Kidney (tissue), 22 donors: ENCODE measurements at places on chromosomes 5 and 9.

- no peak for DNase-seq
Observed at GRCh38 chr5:149210968-149211490, 60.6 kb upstream of the AFAP1L1 start.

DNA sequence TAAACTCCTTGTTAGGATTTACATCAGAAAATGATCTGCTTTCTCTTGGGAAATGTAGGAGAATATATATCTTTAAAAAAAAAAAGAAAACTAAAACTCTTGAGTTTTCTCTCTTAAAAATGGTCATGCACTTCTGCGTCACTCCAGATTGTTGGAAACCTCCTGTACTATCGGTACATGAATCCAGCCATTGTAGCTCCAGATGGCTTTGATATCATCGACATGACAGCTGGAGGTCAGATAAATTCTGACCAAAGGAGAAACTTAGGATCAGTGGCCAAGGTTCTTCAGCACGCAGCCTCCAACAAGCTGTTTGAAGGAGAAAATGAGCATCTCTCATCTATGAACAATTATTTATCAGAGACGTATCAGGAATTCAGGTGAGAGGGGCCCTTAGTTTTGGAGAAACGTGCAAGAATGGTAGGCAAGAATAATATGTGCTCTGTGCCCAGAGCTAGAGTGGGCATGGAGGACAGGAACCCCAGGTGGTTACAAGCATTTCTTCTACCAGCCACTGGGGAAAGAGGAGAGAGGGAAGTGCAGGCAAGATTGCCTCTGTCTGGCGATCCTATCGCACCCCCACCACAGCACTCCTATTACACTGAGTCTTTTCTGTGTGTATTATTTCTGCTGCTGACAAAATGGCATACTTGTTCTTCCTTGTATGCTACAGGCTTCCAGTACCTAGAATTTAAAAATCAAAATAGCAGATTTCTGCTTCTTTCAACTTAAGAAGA, 41.4 kb upstream of the F2R start:
- no peak for DNase-seq

DNA sequence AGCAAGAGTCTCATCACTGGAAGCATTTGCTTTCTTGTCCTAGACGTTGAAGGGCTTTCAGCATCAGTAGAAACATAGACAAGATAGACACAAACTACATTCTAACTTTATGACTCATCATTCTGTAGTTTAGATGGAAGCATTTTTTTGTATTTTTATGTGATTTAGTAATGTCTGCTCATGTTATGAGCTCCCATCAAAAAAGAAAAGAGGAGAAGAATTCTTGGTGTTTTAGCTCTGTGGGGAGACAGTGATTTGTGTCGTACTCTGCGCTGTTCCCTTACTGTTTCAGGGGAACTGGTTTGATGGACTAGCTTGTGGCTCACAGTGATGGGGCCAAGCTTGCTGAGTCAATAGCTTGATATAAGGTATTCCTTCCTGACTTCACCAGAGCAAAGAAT, 159.2 kb upstream of the WWC1 start:
- no peak for DNase-seq

DNA sequence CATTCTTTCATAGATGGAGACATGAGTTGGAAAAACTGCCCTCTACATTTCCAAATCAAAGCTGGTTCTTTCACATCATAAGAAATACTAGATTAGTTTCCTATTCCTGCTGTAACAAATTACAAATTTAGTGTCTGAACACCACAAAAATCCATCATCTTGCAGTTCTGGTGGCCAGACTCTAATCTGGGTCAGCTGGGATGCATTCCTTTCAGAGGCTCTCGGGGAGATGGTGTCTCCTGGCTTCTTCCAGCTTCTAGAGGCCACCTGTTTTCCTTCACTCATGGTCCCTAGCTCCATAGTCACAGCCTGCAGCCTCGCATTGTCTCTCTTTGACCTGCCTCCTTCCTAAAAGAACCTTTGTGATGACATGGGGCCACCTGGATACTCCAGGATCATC, 65.2 kb downstream of the RETREG1 start:
- no peak for DNase-seq

GRCh38 chr5:172145870-172146747, 41.9 kb downstream of the STK10 start:
- DNase-seq = no peak

DNA sequence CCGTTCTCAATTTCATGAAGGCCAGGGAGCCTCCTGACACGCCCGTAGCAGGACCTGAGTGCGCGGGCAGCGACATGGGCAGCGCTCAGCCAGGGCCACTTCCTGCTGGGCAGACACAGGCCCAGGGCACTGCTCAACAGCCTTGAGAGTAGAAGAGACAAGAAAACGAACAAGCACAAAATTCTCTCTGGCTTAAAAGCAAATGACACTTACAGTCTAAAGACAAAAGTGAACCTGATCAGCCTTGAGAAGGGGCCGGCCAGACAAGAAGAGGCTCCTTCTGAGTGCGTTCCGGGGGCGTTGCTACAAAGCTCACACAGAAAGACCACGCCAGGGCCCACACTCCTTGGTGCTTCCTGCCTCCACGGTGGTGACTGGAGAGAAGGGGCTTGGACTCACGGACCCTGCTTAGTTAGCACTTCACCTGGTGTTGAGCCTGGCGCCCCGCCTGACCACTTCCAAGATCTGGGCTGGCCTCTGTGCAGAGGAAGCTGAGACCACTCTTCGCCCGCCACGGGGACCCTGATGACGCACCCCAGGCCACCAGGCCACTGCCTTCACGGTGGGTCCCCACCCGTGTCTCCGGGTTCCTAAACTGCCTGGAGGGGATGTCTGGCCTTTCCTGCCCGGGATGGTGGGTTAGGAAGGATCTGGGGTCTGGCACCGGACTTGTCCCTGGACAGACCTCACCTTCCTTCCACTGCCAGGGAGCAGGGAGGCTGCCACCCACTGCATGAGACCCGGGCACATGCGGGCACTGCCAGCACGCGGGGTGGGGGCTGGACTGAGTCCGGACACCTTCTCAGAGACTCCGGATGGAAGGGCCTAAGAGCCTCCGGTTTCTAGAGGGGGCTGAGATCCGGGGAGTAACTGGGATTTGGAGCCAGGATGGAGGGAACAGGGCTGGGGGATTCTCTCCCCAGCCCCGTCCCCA, 1.3 kb downstream of the SLC12A7 start:
- DNase-seq = no peak

- no peak for DNase-seq
Observed at GRCh38 chr5:127025467-127025866, 4.9 kb downstream of the MARCHF3 start.

DNA sequence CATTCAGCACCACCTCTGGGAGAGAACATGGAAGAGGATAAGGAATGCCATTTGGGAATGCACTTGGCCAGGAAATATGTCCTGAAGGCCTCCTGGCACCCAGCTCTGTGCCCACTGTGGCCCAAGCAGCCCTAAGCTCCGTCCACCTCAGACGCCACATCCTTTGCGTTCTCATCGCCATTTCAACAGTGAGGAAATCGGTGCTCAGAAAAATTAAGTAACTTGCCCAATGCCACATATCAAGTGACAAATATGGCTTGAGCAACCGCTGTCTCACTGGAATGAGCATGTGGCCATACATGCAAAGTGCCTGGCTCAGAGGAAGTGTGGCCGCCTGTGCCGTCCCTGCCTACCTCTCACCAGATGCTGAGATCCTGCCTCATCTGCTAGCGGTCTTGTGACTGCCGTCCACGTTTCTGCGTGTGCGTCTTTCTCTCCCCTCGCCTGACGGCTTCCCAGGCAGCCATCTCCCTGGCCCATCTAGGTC, 984 bp upstream of the DOK3 start:
- no peak for DNase-seq

DNA sequence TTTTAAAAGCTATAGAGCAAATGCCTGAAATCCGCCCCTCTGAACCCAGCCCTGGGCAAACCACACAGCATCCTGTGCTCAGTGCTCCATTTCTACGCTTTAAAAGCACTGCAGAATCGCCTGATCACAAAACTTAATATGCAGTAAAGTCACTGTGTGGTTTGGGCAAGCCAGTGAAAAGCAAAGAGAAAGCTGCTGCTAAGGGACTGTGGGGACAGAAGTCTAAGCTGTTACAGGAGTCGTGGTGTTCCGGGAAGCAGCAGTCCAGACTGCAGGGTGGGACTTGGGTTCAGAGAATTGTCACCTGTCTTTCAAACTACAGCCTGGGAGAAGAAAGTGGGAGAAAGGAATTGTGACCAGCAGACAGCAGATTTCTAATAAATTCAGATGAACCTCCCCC, 8.2 kb downstream of the RAPGEF1 start:
- no peak for DNase-seq

GRCh38 chr5:115544043-115544435, 536 bp downstream of the FEM1C start:
- DNase-seq = no peak

GRCh38 chr9:137268538-137269201, 8.9 kb upstream of the TOR4A start:
- no peak for DNase-seq

DNA sequence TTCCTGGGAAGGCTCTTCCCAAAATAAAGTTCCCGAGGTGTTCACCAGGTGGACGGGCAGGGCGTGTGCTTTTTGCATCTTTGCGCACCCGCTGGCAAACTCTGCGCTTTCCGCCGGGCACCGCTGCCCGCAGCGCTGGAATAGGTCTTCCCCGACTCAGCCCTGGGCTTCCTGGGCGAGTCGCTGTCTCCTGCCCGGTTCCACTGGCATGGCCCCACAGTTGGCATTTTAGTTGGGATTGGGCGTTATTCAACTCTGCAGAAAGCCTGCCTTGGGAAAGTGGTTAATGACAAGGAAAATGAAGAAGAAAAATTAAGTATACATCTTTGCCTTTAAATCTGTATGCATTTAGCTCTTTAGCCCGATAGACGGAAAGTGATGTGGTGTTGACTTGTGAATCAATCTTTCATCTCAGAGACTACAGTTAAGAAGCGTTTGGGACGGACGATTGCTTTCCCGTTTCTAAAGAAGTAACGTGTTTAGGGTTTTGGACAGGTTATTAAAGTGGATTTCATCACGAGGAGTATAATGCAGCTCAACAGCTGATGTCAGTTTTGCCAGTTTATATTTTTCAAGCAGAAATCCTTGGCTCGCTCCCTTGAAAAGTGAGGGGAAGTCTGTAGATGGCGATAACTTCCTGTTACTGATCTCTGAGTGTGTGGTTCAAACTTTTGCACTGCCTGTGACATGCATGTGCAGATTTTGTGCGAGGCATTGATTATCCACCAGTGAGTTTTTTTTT, 946 bp downstream of the ADCY2 start:
- no peak for DNase-seq

GRCh38 chr5:132114150-132115121, 40.8 kb downstream of the CSF2 start:
- DNase-seq = no peak

DNA sequence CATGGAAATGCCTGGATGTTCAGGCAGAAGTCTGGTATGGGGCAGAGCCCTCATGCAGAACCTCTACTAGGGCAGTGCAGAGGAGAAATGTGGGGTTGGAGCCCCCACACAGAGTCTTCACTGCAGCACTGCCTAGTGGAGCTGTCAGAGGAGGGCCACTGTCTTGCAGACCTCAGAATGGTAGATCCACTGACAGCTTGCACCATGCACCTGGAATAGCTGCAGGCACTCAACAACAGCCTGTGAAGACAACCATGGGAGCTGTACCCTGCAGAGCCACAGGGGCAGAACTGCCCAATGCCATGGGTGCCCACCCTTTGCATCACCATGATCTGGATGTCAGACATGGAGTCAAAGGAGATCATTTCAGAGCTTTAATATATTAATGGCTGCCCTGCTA, 36.9 kb downstream of the TRIP13 start:
- DNase-seq = no peak

GRCh38 chr5:141475625-141476131, at the start of gene PCDHGC3:
Gene PCDHGC3 (plus strand): TSS chr5:141475966. CDS start chr5:141476117, 151 bp downstream.
- peak; percentile 97 for DNase-seq

GRCh38 chr9:89801742-89802670, 197.2 kb downstream of the GADD45G start:
- DNase-seq = no peak

DNA sequence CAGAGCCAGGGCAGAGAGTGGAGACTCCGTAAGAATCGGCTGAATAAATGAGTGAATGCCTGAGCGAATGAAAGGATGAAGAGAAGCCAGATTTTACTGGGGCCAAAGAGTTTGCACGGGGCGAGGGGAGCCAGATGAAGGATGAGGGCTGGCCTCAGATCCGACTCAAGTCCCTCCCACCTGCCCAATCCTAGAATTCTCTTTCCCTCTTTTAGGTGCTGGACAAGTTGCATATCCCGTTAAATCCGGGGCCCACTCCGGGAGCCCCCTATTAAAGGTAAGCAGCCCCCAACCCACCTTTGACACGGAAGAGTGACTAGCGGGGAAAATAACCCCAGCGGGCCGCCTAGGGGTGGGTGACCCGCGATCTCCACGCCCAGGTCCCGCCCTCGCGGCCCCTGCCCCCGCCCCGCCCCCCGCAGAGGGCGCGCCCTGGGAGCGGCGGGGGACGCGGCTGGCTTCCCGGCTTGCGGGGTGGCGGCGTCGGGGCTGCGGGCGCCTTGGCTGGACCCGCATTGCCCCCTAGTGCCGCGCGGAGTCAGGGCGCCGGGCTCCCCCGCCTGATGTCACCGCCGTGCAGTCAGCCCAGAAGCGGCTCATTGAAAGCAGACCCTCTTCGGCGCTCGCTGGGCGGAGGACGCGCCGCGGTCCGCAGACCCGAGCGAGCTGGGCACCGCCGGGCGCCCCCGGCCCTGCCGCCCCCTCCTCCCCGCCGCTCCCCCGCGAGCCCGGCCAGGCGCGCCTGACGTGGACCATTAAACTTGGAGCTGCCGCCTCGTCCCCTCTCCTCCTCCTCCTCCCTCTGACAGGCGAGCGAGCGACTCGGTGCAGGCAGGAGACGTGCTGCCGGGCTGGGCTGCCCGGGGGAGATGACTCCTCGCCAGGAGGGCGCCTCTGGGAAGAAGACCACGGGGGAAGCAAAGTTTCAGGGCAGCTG, at the start of gene ADRA1B:
Gene ADRA1B (plus strand): TSS at position 579 of the 937 bp plus-strand sequence. CDS start 424 bp downstream, outside the sequence.
- peak; percentile 94 for DNase-seq

DNA sequence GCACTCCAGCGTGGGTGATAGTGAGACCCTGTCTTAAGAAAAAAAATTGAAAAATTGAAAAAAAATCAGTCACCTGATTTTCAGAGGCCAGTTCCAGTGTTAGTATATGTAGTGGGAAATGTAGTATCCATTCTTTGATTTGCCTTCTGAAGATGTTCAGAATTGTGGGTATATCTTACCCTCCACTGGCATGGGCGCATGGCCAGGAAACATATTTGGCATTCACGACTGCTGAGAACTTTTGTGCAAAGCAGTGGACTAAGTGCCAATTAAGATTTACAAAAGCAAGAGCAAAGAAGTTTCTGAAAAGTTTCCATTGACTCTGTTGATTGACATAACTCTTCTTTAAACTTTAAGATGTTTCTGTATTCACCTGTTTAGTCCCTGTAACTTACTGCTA, 2.4 kb downstream of the CAVIN4 start:
- DNase-seq = no peak

DNA sequence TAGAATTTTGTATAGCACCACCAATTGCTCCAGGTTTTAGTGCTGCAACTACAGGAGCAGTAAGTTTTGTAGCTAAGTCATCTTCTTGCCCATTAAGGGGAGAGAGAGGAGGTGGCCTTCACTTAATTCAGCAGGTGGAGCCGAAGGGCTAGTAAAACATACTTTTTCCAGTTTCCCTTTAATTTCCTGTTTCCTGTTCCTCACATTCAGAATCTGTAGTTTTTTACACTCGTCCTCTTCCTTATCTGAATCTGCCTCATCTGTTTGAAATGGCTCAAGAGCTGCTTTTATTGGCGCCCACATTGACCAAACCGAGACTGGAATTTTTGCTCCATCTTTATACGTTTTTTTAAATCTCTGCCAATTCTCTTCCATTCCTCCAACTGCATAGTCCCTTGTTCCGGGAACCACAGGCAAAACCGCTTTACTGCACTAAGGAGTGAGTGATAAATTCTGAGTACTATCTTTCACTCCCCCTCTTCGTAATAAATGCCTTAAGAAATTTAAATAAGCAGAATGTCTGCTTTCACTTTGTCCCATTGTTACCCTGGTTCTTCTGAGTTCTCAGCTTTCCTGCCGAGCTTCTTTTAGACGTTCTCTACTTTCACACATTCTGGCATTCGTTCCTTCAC, 133.9 kb downstream of the DROSHA start:
- peak; percentile 31 for DNase-seq
